ENCODE measurements at places on chromosomes 12 and 14.

GRCh38 chr12:107258780-107259179, 165.4 kb upstream of the CRY1 start:
- DNase-seq, result no peak

- peak; percentile 12 for DNase-seq
Observed at GRCh38 chr14:33899723-33900341, 51.0 kb downstream of the EGLN3 start.

GRCh38 chr14:99174081-99174769, 97.8 kb downstream of the BCL11B start:
- no peak for DNase-seq

DNA sequence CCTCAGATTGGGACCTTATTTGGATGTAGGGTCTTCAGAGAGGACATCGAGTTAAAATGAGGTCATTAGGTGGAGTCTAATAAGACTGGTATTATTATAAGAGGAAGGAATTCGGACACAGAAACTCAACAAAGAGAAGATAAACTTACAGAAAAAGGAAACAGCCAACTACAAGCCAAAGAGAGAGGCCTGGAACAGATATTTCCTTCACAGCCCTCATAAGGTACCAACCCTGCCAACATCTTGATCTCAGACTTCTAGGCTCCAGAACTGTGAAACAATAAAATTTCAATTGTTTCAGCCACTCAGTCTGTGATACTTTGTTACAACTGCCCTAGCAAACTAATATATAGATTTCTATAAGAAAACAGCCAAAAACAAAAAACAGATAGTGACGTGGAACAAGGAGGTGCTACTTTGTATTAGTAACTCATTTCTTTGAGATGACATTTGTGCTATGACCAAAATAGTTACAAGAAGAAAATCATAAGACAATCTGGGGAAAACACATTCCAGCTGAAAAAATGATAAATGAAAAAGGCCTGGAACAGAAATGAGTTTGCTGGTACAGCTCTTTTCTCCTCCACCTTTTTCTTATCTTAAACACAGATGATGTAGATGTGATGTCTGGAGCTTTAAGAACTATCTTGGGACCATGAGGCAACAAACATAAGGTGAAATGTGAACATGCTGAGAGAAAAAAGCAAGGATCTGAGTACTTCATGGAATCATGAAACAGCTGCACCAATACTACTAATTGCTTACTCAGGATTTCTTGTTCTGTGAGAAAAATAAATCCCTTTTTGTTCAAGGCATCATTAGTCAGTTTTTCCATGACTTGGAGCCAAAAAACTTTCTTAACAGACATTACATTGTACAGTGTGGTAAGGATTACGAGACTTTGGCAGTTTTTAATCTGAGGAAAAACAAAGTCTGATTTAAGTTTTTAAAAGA, 243.2 kb downstream of the ANO6 start:
- DNase-seq, result no peak

- no peak for DNase-seq
Observed at GRCh38 chr14:98999901-99000300, 272.1 kb downstream of the BCL11B start.

- no peak for DNase-seq
Observed at GRCh38 chr12:95116773-95117172, 43.4 kb upstream of the NR2C1 start.

- no peak for DNase-seq
Observed at GRCh38 chr12:51589060-51589459, 2.0 kb upstream of the SCN8A start.

- DNase-seq, result no peak
Observed at GRCh38 chr14:99809360-99809759, 16.1 kb downstream of the EML1 start.

DNA sequence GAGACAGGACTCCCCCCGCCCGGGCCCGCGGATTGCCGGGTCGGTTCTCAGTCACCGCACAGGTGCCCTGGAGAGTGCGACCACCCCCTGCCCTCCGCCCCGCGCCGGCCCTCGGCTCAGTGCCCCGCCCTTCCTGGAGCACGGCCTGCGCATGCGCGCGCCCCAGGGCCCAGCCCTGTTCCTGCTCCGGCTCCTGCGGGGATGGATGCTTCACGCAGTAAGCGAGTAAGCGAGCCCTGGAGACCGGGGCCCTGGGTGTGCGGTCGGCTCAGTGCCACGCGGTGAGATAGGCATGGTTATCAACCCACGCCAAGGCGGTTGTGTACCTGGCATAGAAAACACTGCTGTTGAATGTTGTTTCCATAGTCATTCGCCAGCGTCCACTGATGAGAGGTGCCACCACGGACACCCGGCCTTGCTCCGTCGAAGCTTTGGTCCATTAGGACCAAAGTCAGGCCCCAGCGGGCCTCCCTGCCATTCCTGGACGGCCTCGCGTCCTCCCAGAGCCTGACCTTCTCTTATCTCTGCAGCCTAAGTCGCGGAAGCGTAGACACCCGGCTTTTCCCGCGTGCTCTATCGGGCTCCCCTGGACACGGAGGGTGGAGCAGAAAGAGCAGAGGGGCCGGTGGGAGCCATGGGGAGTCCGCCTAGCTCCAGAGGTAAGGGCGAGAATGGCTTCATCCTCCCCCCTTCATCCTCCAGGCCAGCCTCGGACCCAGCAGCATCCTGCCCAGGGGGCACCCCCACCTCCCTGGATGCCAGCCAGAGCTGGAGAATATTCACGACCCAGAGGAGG, 90.6 kb downstream of the PAPOLA start:
- peak; percentile 30 for DNase-seq

DNA sequence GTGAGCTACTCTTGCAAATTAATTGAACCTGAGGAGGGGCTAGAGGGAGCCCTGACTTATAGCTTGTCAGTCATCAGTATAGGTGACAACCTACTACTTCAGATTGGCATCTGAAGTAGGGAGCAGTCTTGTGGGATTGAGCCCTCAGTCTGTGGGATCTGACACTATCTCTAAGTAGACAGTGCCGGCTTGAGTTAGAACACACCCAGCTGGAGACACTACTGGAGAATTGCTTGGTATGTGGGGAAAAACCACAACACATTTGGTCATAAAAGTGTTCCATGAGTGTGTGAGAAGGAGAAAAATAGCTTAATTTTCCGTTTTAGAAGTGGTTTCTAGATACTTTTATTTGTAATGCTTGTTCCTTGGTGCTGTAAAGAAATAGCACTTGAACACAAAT, 30.5 kb upstream of the DDHD1 start:
- DNase-seq, result no peak

DNA sequence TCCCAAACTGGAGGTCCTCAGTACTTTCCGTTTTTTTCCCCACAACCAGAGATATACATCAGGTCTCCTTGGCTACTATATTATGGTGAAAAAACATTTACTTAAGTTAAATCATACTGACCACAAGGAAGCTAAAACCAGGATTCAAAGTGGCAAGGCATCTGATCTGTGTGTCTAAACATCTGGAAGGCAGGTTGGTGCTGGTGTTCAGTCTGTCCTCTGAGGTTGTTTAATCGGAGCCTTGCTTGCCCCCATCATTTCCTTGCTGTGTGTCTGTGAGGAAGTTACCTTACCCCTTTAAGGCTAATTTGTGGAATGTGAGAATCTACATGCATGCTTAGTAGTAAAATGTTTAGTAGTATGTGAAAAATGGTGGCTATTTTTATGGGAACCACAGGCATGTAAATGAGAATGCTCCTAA, 75.6 kb downstream of the GALNT4 start:
- DNase-seq, result no peak

GRCh38 chr14:104147346-104148125, 9.1 kb downstream of the KIF26A start:
- DNase-seq, result no peak

DNA sequence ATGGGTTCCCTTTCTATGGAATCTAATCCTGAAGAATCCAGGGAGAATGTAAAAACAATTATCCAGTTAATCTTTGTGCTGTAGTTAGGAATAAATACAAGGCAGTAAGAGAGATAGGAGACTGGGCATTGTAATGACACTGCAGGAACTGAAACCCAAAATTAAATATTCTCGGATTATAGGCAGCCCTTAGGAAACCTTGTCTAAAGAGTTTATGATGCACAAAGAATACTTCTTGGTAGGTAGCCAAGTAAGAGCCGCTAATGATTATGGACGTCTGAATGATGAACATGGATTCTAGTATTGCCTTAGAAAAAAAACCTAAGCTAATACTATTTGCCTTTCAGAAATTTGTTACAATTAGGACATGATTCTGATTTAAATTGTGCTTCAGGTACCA, 165.4 kb upstream of the LRIG3 start:
- peak; percentile 80 for DNase-seq

GRCh38 chr14:57486767-57487379, 6.8 kb downstream of the CCDC198 start:
- peak; percentile 64 for DNase-seq

- DNase-seq, result no peak
Observed at GRCh38 chr12:60123557-60123956, 527.7 kb downstream of the SLC16A7 start.

- DNase-seq, result no peak
Observed at GRCh38 chr12:112916270-112916669, 9.5 kb downstream of the OAS1 start.

GRCh38 chr12:105748806-105749600, 389.8 kb downstream of the NUAK1 start:
- no peak for DNase-seq

- no peak for DNase-seq
Observed at GRCh38 chr12:12488823-12489550, 73.7 kb downstream of the DUSP16 start.

DNA sequence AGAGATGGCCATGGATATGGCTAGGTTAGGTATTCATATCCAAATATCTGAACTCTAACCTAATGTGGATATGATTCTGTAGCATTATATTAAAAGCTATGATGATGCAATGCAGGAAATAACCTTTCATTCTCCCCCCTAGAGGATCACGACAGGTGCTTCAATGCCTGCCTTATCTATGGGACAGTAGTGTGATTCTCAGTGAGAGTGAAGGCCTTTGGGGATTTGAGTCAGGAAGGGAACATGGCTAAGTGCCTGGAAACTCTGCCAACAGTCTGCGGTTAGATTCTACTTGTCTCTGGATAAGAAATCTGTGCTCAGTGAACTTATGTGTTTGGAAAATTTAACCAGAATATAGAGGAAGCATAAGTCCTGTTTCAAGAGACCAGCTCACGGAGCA, 81.8 kb downstream of the SLC38A1 start:
- DNase-seq, result no peak

DNA sequence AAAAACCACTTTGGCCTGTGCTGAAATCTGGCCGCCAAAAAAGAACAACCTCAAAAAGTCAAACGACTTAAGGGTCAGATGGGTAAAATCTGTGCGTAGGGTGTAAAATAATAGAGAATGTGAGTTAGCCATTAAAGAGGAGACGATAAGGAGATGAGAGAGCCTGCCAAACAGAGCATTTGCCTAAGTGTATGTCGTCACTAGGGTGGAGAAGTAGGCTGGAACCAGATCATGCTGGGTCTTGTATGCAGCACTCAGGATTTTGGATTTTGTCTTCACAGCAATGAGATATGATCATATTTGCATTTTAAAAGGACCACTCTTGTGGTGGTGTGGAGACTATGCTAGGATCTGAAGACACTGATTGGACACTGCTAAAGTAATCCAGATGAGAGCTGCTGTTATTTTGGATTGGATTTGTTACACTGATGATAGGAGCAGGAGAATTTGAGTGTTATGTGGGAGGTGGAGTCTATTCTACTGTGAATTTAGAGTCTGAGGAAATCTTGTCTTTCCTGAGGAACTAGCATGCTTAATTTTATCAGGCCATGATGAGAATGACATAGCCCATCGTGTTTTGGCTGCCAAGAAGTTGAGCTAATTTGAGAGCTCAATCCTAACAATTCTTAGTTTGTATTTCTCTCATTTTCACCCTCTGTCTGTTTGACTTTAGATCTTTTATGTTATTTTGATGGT, 24.8 kb upstream of the DBX2 start:
- no peak for DNase-seq

GRCh38 chr14:90330203-90331196, 1.2 kb downstream of the NRDE2 start:
- DNase-seq, result no peak

- no peak for DNase-seq
Observed at GRCh38 chr12:102120886-102121285, 903 bp downstream of the PARPBP start.

- no peak for DNase-seq
Observed at GRCh38 chr12:5317556-5317955, 114.4 kb upstream of the NTF3 start.

GRCh38 chr12:108699955-108700563, 31.3 kb downstream of the CORO1C start:
- DNase-seq, result no peak

GRCh38 chr12:55132816-55133215, 6.6 kb downstream of the OR9K2 start:
- no peak for DNase-seq

DNA sequence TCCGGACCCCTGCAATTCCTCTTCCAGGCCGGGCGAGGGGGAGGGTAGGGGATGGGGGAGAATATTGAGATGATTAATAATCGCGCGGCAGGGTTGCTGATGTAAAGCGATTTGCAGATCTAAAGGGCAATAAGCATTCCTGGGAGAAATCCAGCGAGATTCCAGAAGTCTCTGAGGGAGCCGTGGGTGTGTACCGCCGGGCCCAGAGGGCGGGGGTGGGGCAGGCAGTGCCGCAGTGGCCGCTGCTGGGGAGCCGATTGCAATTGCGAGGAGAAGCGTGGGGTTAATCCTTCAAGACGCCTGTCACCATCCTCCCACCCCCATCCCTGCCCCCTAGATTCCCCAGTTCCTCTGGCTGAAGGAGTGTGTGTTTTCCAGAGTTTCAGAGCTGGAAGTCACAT, 16.4 kb downstream of the FOS start:
- peak; percentile 40 for DNase-seq

- DNase-seq, result no peak
Observed at GRCh38 chr14:59349258-59349701, 115.9 kb downstream of the GPR135 start.

DNA sequence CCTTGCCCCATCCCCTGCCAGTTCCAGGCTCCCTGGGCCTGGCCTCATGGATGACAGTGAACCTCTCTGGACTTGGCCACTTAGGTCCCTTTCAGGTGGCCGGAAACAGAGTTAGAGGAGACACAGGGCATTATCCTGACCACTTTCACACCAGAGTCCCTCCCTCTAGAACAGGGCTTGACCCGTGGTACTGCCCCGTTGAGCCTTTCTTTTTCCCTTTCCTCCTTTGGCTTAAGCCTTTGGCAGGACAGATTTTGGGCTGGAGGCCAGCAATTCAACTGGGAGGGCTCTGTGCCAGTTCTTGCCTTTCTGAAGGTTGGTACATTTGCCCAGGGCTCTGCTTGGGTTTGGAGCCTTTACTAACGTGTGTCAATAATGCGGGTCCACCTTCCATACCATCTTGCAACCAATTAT, 22.8 kb downstream of the TPCN1 start:
- DNase-seq, result no peak

- DNase-seq, result no peak
Observed at GRCh38 chr12:26825459-26826016, 7.5 kb downstream of the ITPR2 start.

- no peak for DNase-seq
Observed at GRCh38 chr14:92570674-92571262, 57.2 kb downstream of the RIN3 start.

- no peak for DNase-seq
Observed at GRCh38 chr14:33527023-33527634, 423.7 kb downstream of the EGLN3 start.
